ENCODE measurements at places on chromosomes 13 and 19.

GRCh38 chr13:62920159-62920558, 1504.5 kb upstream of the PCDH20 start:
- DNase-seq: no peak

- peak; percentile 85 for DNase-seq
Measured at GRCh38 chr19:14048443-14049153, 13.3 kb downstream of the PALM3 start.

- DNase-seq: no peak
Measured at GRCh38 chr19:3695986-3696659, 4.1 kb downstream of the PIP5K1C start.

- no peak for DNase-seq
Measured at GRCh38 chr13:87889254-87889653, 218.1 kb downstream of the SLITRK5 start.

- no peak for DNase-seq
Measured at GRCh38 chr19:7679771-7680605, 645 bp upstream of the TRAPPC5 start.

GRCh38 chr19:4391701-4392483, 8.5 kb downstream of the SH3GL1 start:
- DNase-seq: no peak

- peak; percentile 74 for DNase-seq
Measured at GRCh38 chr19:13849991-13850909, 26.7 kb upstream of the NANOS3 start.

DNA sequence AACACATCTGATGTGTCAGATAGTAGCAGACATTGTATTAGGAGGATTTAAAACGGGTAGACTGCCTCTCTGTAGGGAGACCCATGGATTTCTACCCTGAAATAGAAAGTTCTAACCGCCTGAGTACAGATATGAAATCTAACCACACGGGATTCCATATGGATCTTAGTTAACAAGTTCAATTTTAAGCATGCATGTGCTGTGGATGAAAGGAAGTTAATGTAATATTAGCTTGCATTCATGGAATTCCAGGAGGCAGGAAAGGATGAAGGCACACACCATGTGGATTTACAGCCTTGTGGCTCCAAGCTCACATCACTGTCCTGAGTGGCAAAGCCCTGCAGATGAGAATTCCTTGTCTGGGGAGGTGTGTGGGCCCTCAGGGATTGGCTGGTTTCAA, 120.6 kb upstream of the IRS2 start:
- no peak for DNase-seq

DNA sequence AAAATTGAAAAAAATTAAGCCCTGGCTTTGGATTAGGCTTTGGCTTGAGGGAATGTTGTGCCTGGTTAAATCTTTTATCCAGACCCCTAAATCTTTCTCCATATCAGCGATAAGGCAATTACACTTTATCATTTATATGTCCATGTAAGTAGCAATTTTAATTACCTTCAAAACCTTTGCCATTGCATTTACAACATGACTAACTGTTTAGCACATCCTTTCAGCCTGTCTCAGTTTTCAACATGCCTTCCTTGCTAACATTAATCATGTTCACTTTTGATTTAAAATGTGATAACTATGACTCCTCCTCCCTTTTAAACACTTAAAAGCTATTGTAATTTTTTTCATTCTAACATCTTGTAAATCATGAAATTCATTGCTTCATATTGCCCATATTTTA, 583.7 kb downstream of the SLITRK1 start:
- no peak for DNase-seq

- peak; percentile 44 for DNase-seq
Measured at GRCh38 chr19:34172661-34173192, 423 bp downstream of the LSM14A start.

DNA sequence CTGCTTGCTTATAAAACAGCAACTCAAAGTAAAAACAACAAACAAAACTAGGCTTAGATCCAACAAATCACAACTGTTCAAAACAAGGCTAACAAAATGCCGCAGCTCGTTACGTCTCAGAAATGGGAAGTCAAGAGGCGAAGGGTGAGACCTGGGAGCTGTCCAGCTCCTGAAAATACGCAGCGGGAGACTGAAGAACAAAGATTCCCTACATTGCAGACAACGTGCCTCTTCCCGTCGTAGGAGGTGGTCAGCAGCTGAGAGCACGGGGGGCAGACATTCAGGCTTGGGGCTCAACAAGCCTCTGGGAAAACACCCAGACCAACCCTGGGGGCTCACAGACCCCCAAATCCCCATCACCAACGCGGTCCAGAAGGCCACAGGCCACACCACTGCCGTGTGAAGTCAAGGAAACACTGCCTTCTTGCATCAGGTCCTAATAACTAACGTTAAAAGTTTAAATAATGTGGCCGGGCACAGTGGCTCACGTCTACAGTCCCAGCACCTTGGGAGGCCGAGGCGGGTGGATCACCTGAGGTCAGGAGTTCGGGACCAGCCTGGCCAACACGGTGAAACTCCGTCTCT, 13.5 kb downstream of the PLPP2 start:
- no peak for DNase-seq

GRCh38 chr13:61339054-61339621, 76.5 kb downstream of the PCDH20 start:
- no peak for DNase-seq

- DNase-seq: no peak
Measured at GRCh38 chr19:29485293-29485692, 40.5 kb upstream of the VSTM2B start.

DNA sequence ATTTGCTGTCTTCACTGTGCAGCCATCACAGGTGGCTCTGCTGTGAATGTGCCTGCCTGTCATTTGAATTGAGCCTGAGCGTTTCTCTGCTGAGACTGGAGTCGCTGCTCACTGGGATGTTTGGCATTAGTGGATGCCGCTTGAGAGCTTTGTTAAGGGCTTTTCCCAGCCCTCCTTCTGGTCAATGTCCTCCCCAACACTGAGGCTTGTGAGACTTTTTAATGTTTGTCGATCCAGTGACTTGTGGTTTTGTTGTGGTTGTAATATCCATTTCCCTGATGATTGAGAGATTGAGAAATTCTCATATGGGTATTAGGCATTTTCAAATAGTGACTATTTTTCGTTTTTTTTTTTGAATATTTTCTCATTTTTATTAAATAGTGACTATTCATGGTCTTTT, 2.6 kb downstream of the TPRX2 start:
- no peak for DNase-seq

GRCh38 chr19:54803410-54803809, at the start of gene KIR2DL4:
Gene KIR2DL4 (plus strand): TSS chr19:54803610. CDS start chr19:54803652, 42 bp downstream.
- DNase-seq: no peak

DNA sequence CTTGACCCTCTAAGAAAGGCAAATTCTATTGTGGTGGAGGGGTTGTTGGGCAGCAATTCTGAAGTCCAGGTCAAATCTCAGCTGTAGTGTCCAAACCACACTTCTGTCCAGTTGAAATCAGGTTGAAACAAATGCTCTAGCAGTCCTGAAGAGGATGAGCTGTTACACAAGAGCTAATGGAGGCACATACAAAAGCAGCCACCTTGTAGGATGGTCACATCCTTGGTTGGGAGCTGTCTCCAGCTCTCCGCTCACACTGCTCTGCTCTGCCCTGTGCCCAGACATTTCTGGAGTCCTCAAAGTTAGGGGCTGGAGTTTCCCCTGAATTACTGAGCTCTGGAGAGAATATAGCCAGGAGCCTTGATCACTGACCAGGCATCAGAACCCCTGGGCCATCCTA, 47.2 kb downstream of the GPR12 start:
- DNase-seq: no peak

GRCh38 chr13:99977334-99977911, 4.2 kb upstream of the ZIC2 start:
- peak; percentile 13 for DNase-seq

DNA sequence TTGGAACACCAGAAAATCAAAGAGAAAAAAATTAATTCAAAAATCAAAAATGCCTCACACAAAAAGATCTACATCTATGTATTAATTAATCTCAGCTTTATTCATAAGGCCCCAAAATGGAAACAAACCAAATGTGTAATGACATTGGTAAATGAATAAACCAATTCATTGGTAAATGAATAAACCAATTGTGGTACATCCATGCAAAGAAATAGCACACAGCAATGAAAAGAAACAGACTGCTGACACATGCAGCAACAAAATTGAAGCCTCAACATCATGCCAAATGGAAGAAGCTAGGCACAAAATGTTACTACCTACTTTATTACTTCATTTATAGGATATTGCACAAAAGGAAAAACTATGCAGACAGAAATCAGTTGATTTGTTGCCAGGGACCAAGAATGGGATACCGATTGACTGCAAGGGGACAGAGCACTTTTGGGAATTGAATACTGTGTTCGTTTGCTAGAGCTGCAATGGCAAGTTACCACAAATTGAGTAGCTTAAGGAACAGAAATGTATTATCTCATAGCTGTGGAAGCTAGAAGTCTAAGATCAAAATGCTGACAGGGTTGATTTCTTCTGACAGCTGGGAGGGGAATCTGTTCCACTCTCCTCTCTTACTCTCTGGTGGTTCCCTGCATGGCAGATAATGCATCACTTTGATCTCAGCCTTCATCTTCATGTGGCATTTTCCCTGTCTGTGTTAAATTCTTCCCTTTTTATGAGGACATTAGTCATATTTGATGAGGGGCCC, 252.8 kb downstream of the RFC3 start:
- no peak for DNase-seq

- DNase-seq: peak; percentile 68
Measured at GRCh38 chr13:29758531-29759114, 91.8 kb downstream of the UBL3 start.

DNA sequence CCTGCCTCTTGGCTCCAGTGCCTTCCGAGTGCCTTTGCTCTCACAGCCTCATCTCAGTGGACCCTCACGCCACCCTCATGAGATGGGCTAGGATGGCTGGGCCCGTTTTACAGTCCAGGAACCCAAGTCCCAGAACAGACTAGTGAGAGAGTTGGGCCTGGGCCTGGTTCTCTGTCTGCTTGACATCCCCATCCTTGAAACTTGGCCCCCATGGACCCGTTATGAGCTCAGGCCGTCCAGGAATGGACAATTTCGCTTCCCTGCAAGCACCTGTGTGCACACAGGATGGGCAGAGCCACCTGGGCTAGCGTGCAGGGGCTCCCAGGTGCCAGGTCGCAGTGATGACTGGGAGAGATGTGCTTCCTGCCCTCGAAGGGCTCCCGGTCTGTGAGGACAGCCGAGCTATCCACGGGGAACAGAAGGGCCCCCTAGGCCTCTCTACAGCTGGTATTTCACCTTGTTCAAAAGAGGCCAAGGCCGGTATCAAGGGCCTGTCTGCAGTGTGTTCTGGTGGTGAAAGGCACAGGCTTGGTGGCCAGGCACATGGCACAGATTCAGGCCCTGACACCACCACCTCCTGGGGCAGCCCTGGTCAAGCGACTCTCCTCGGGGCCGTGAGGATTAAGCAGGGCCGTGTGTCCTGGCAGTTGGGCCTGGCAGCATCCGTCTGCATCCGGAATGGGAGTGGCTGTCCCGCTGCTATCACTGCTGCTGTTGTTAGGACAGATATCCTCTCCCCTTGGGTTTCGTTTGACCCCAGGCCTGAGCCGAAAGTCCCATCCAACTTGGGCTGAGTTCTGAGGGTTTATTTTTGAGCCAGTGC, 38.9 kb downstream of the CAPN12 start:
- no peak for DNase-seq

DNA sequence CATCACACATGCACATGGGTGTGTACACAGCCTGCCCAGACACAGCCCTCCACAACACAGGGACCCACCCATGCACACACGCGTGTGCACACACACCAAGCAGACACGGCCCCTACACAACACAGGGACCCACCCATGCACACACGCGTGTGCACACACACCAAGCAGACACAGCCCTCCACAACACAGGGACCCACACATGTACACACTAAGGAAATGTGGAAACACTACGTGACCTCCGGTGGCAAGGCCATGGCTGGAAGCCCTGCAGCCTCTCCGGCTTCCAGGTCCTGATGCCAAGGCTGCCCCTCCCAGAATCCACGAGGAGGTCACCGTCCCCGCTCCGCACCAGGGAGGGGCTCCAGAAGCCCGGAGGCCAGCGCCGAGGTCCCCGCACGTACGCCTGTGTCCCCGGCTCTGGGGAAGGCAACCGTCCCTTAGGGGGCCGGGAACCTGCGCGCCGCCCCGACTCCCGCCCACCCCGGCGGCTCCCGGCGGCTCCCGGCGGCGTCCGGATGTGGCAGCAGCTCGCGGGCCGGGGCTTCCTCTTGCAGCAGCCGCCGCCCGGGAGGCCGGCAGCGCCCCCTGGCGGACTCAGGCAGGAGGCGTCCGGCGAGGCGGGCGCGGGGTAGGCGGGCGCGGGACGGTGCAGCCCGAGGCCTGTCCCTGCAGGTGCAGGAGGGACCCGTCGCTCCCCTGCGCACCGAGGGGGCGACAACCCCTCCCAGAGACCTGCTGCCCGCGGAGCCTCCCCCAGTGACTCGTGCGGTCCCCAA, 29.8 kb upstream of the GRTP1 start:
- DNase-seq: peak; percentile 83

DNA sequence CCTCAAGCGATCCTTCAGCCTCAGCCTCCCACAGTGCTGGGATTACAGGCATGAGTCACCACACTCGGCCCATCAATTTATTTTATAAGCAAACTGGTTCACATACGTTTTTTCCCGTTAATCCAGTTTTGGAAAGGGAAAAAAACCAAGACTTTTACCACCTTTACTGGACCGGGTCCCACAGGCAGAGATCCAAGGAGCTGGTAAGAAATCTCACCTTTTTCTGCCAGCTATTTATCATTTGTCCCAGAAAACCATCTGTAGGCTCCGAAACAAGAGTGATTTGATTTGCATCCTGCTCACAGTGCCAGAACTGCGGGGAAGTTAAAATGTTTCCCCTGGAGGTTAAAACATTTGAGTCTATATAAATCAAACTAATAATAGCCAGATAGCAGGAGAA, 6.3 kb upstream of the FUT2 start:
- no peak for DNase-seq

- no peak for DNase-seq
Measured at GRCh38 chr13:32159137-32159869, 127.7 kb downstream of the FRY start.

DNA sequence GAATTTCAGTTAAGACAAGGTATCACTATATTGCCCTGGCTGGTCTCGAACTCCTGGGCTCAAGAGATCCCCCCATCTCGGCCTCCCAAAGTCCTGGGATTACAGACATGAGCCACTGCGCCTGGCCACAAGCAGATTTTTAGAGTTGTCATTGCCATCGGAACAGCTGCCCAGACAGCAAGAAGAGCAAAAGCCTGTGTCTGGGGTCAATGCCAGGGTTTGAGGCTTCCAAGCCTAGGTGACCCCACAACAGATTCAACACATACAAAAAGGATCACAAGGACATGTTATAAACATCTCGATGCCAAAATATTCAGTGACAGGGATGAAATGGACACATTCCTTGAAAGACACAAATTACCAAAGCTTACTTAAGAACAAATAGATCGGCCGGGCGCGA, 40.1 kb upstream of the KLF2 start:
- DNase-seq: no peak

GRCh38 chr19:50646074-50646807, 3.0 kb upstream of the C19orf81 start:
- DNase-seq: no peak

- DNase-seq: peak; percentile 62
Measured at GRCh38 chr19:55258476-55258827, 365 bp downstream of the PPP6R1 start.

- no peak for DNase-seq
Measured at GRCh38 chr19:4503132-4503824, 15.0 kb downstream of the PLIN4 start.

Measured in stimulated activated CD4-positive, alpha-beta T cell treated with anti-CD3 and anti-CD28 coated beads, Interleukin-2, amount 100 ng/mL, for 24 hours (primary cell).